ENCODE measurements at places on chromosomes 3 and 15.
A peak's percentile ranks its signal among the peaks of the same experiment; 100 is the strongest.

DNA sequence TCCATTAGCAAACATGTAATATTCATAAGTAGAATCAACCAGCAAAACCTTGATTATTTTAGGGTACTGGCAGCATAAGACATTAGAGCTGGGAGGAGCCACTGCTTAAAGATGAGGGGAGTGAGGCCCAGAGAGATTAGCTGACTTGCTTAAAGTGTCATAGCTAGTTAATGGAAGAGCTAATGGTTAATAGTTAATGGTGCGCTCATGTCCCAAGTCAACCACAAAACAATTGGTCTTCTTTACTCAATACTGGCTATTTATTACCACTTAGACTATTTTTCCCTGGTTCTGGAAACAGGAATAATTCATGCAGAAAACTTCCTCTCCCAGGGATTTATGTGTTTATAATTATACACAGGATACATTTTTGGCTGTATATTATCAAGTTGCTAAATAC lies 33.1 kb downstream of the EIF4E3 start:
- no peak for DNase-seq

DNA sequence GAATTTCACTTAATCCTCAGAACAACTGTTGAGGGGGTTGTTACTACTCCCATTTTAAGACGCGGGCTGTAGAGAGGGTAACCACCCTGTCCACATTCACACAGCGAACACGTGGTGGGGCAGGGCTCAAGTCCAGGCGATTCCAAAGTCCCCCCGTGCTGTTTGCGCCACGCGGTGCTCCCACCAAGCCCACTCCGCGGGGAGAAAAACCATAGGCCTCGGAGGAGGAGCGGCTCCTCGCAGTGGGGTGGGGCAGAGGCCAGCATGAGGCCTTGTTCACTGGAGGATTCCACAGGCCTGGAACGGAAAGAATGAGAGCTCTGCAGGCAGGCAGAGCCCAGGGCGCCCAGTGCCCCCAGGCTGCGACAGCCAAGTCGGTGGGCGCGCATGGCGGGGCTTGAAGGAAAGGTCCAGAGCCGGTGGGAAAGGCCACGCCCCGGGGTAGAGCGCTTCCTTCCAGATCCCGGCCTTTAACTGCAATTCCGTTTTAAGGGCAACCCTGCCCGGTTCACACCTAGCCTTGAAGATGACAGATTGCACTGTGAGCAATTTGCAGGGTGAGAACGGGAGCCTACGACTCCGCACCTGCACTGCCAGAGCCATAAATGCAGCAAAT lies 161.8 kb upstream of the TBL1XR1 start:
- no peak for DNase-seq

GRCh38 chr3:4778119-4778518 lies 201.1 kb upstream of the BHLHE40 start:
- DNase-seq: no peak

GRCh38 chr3:123753286-123753685 lies 130.8 kb downstream of the MYLK start:
- no peak for DNase-seq

DNA sequence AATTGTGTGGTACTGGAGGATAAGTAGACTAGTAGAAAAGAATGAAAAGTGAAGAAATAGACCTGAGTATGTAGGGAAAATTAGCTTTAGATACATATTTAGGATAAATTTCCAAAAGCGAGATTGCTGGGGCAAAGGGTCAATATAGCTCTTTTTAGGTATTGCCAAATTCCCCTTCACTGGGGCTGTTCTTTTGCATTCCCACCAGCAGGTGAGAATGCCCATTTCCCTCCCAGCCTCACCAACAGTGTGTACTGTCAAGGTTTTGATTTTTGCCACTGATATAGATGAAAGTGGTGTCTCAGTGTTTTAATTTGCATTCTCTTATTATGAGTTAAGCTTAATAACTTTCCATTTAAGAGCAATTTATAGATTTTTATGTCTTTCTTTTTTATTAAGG lies 35.7 kb upstream of the BHLHE40 start:
- DNase-seq: no peak

DNA sequence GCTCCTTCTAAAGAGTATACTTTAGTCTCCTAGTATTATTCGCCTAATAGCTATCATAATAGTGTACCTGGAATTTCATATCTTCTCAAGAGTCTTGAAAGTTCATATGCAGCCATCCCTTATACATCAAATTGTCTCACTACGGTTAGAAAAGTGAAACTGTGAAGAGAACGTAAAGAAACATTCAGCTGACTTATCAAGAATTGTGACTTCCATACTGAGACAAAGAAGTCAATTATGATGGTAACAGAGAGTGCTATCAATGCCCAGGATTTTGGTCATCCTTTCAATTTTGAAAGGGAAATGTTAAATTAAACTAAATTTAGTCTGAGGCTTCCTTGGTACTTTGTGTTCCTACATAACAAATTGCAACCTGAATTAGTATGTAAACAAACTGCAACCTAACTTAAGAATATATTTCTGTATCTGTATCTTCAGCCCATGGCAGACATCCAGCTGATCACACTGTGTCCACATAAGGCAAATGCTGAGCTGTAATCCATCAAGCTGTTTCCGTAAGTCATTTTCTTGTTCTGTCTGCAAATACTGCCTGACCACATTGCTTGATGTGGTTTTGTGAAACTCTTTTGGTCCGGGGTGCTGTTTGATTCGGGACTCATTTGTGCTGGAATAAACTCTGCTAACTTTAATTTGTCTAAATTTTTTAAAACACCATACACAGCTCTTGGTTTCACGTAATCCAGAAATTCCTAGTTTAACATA lies 469.6 kb downstream of the SI start:
- no peak for DNase-seq

- no peak for DNase-seq
Observed at GRCh38 chr3:96865605-96866004, 51.2 kb downstream of the EPHA6 start.

GRCh38 chr15:39629371-39629770 lies 48.5 kb downstream of the THBS1 start:
- no peak for DNase-seq

DNA sequence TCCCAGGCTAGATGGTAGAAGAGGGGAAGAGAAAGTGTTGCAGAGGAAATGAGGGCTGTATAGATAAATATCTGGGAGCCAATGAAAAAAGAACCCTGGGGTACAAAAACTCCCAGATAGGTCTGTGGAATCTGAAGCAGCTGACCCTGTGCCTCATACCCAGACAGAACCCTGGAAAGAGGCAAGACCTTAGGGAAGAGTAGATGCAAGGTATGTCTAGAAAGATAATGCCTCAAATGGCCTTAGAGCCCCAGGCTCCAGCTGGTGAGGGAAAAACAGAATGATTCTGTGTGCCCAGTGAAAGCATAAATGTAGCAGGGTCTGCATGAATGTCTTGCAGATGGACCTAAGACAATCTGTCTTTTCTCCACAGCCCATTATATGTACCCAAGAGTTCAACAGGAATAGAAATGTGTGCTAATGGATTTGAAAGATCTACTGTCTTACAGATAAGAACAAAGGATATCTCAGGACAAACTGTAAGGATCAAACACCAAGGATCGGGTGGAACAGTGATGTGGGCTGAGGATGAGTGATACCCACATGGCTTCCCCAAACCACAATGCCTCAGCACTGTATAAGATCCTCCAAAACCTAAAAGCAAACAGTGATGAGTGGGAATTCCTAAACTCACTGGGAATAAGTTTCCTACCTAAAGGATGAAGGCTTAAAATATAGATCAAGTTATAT lies 58.8 kb downstream of the NCEH1 start:
- no peak for DNase-seq

- no peak for DNase-seq
Observed at GRCh38 chr3:171346019-171346418, 114.2 kb downstream of the TNIK start.

- no peak for DNase-seq
Observed at GRCh38 chr15:90211440-90212143, 10.5 kb downstream of the SEMA4B start.

GRCh38 chr3:122690096-122690495 lies 9.5 kb downstream of the PARP14 start:
- DNase-seq: no peak

- DNase-seq: no peak
Observed at GRCh38 chr3:153572654-153573053, 410.6 kb downstream of the RAP2B start.

DNA sequence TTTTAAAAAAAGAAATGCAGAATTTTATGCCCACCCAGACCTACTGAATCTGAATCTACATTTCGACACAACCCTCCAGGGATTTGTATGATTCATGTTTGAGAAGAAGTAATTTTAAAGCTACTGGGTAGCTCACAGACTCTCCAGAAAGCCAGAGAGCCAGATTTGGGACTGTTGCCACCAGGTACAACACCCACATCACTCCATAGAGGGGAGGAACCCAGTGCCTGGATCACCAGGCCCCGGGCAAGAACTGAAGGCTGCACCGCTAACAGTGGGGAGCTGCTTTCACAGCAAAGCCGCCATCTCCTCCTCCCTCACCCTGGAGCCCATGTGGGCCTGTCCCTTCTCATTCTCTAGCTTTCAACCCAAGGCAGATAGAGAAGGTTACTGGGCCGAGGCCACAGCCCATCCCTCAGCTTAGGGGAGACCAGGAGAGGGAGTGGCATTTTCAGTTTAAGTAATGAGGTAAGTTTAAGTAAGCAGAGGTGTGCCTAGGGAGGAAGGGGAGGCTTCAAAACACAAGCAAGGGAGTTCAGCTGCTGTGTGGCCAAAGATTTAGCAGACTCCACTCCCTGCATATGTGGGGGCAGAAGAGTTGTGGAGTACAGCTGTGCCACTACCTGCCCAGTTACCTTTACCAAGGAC lies 109.8 kb downstream of the IL12A start:
- no peak for DNase-seq

DNA sequence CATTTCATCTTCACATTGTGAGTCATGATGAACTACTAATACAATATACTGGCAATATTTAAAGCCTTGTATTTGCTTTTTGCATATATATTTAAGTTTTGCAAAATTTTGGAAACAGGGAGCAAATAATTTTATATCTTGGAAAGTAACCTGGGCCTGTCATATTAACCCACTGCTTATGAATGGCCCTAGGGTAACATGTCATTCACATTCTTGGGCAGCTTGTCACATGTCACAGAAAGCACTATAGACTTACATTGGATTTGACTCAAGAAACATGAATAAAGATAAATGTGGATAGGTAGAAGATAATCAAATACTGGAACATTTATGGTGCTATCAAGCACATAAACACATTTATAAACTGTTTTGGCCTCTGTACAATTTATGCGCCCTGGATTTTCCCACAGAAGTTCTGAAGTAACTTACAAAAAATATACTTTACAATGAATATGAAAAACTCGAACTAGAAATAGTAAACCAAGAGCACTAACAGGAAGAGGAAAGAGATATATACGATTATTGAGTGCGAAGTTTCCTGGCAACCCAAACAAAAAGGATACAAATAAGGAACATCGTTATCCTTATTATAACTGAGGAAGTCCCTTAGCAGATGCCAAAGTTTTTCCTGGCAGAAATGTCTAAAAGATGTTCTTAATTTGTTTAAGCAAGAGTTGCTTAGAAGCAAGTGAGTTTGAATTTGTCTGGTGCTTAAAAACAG lies 257.2 kb downstream of the RBMS3 start:
- peak; percentile 93 for DNase-seq

- DNase-seq: no peak
Observed at GRCh38 chr3:53829605-53830004, 16.6 kb downstream of the CHDH start.

Data from forelimb muscle (tissue), 1 donor.